ENCODE measurements at places on chromosomes 3 and 15.

DNA sequence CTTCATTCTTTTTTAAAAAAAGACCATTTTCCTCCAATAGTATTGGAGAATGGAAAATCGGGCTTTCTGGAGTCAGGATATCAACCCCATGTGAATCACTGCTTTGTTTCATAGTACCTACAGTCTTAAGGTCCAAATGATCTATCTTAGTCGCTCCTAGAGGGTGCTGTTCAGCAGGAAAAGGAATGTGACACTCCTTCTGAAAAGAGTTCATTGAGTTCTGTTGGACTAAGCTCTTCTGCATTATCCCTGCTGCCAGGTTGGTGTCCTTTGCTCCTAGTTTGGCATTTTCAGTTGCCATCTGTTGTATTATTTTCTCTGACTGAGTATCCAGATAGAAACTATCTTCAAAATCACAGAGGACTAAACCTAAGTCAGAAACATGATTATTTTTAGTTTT, 57.2 kb downstream of the POLQ start:
- no peak for DNase-seq

DNA sequence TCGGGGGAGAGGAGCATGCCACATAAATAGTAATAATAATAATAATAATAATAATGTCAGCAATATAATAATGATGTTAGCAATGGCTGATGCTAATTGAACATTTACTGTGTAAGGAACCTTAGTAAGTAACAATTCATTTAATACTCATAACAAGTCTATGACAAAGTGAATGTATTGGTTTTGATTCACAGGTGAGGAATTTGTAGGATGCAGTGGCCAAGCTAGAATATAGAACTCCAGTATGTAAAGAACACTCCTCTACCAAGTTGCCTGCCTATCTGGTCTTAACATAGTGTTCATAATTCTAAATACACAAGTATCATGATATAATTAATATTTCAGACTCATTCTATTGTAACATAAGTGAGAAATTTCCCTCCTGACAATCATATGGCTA, 1016.5 kb downstream of the ROBO1 start:
- no peak for DNase-seq

GRCh38 chr3:8436661-8437287, 64.8 kb upstream of the LMCD1 start:
- peak; percentile 48 for DNase-seq

GRCh38 chr3:133210656-133211055, 172.5 kb downstream of the TMEM108 start:
- DNase-seq: no peak

- DNase-seq: no peak
These were observed 126.7 kb upstream of the IQSEC1 start for GRCh38 chr3:13199899-13200451.

GRCh38 chr15:46328821-46329220, 694.0 kb downstream of the SQOR start:
- DNase-seq: no peak

Measured in AG10803 (cell line).